T-helper 2 cell treated with Interferon-gamma antibody and Interleukin-4, amounts not matched to agents 5 μg/mL and 100 μg/mL, for 36 hours (primary cell): ENCODE measurements at places on chromosomes 4 and X.

GRCh38 chr4:112813790-112814189 lies 176.8 kb downstream of the LARP7 start:
- DNase-seq = peak; percentile 30

- no peak for DNase-seq
Observed at GRCh38 chrX:117636826-117637225, 479.8 kb downstream of the KLHL13 start.

DNA sequence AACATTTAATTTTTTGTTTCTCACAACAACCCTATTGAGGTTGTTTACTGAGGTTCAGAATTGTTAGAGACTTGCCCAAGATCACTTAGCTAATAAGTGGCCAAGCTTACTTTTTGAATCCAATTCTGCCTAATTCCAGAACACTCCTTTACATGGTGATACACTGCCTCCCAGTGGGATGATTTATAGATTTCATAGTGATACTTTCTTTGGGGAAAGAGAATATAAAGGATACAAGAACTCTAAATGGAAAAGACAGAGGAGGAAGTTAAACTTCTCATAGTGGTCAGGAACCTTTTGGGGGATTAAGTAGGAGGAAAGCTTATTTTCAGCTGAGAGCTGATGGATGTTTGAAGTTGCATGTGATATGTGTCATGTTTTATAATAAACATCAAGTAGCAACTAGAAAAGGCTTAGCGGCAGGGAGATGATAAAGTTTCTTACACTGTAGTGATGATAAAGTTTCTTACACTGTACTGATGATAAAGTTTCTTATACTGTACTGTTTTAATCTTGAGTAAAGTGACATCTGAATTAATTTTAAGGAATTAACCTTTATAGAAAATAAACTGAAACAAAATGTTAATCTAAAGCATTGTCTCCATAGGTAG lies 15.3 kb downstream of the STAG2 start:
- DNase-seq = no peak

DNA sequence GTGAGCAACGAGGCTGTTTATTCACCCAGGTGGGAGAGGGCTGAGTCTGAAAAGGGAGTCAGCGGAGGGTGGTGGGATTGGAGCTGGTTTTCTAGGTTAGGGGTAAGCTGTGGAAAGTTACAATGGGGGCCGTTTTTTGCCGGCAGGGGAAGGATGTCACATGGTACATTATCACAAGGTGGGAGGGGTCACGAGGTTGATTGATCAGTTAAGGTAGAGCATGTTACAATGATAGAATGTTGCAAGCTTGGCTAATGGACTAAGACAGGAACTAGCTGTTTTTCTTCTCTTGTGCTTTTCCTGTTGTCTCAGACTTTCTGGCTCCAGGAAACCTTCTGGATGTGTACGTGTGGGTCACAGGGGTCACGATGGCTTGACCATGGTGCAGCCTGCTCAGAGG lies 536.3 kb upstream of the HTR2C start:
- DNase-seq = no peak

- no peak for DNase-seq
Observed at GRCh38 chrX:44596277-44596676, 53.6 kb upstream of the FUNDC1 start.

DNA sequence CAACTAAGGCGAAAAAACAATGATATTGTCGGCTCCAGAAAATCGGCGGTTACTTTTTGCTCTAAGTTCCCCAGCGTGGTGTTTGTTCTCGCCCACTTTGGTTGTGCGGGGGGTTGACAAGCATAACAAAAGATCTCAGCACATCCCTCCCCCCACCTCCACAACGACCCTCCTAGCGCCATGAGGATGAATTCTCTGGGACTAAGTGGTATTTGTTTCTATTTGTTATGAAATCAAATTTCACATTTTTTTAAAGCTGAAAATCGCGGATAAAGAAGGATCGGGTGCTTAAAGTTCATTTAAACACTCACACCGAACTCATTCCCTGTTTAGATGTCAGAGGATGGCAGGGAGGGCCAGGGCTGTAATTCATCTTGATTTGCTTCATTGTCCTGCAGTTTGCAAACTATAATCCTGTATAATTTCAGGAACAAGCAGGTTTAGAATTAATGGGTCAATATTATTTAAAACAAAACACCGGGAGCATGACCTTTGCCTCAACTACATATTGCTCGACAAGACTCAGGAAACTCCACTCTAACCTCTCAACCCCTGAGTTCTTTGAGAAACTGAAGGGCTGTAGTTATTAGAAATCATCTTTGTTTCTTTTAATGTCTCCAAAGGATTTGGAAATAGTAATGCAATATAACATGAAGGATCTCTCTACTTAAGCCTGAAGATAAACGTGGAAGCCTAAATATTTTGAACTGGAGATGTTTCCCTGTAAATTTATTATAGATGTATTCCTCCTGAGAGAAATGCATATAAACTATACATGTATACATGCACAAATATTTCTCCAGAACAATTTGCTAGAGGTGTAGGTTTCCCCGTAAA lies 6.4 kb downstream of the PITX2 start:
- DNase-seq = no peak

- DNase-seq = no peak
Observed at GRCh38 chr4:1199556-1200331, 27.4 kb upstream of the SPON2 start.

DNA sequence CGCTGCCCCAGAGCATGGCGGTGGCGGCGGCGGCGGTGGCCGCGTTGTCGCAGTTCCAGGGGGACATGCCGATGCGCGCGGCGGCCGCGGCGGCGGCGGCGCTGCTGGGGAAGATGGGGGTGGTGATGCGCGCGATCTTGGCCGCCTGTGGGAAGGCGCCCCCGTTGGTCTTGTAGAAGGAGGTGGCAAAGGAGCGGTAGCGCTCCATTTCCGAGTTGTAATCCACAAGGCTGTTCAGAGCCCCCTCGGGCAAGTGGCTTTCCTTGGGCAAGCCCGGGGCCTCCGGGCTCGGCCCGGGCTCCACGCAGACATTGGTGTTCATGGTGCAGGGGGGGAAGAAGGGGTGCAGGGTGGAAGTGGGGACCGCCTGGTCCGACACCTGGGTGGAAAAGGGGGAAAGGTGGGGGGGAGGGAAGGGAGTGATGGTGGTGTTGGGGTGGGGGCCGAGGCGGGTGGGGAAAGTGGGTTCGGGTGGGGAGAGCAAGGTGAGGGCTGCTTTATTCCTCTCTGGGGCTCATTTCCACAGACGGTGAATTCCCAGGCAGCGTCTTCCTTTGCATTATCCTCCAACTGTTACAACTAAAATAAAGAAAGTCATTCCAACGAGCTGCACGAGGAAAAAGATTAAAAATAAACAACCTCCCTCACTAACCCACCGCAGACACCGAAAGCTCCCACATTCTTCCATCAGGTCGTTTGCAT lies 3.1 kb downstream of the CXXC4 start:
- no peak for DNase-seq

GRCh38 chr4:139083607-139083955 lies 68.0 kb downstream of the NOCT start:
- peak; percentile 68 for DNase-seq

GRCh38 chr4:113444386-113444785 lies 317.2 kb downstream of the CAMK2D start:
- DNase-seq = no peak

GRCh38 chrX:139211568-139212182 lies 318.9 kb upstream of the F9 start:
- no peak for DNase-seq

- no peak for DNase-seq
Observed at GRCh38 chrX:24577091-24577490, 70.1 kb downstream of the PCYT1B start.

GRCh38 chrX:149652232-149652981 lies 20.8 kb upstream of the TMEM185A start:
- DNase-seq = no peak
